Activated T-cell treated with anti-CD3 and anti-CD28 coated beads for 4 hours (primary cell): ENCODE measurements at places on chromosomes 3 and 15.

DNA sequence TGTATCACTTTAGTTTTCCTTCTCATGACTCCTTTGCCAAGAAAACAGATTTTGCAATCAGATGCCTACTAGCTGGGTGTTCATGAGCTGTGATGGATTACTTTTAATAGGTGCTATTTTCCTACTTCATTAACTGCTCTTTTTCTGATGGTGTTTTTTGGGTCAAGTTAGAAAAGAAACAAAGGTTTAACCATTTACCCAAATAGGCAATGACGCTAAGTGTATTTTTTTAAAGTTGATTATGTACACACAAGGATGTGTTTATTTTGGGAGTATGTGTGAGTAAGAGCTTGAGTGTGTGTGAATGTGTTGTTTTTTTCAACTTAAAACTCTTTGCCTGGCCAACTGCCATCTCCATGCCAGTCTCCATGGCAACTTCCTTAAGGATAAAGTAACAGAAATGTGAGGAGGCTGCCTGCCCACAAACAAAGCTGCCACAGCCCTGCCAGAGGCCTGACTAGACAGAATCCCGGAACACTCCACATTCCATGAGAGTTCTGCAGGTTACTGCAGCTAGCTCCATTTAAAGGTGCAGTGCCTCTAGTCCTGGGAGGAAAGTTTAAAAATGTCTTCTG is 215.6 kb upstream of the RBMS3 start:
- no peak for DNase-seq

GRCh38 chr3:43080726-43081568 is 24.9 kb downstream of the POMGNT2 start:
- no peak for DNase-seq

- DNase-seq, result no peak
Observed at GRCh38 chr15:56672721-56673120, 60.6 kb downstream of the ZNF280D start.

DNA sequence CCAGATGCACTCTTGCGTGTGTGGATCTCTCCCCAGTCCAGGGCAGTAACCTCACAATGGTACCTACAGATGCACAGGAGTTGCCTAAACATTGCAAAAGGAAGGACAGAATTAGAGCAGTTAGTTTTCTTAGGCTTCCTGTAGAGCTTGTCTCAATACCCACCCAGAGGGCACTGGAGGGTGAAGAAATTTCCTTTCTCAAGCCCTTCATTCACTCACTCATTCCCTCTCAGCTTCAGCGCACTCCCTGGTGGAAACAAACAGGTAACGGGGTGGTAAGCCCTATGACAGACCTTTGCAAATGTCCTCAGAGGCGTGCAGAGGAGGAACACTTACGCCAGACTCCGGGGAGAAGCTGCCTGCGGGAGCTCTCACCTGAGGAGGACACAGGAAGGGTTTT is 267.4 kb upstream of the HES1 start:
- no peak for DNase-seq

- peak; percentile 93 for DNase-seq
Observed at GRCh38 chr3:38496131-38496910, at the start of gene EXOG. EXOG (plus strand) TSS chr3:38496340; CDS start chr3:38496368, 28 bp downstream.

GRCh38 chr3:168087539-168087938 is 8.2 kb downstream of the GOLIM4 start:
- no peak for DNase-seq

- no peak for DNase-seq
Observed at GRCh38 chr3:62632510-62633294, 242.5 kb downstream of the CADPS start.

DNA sequence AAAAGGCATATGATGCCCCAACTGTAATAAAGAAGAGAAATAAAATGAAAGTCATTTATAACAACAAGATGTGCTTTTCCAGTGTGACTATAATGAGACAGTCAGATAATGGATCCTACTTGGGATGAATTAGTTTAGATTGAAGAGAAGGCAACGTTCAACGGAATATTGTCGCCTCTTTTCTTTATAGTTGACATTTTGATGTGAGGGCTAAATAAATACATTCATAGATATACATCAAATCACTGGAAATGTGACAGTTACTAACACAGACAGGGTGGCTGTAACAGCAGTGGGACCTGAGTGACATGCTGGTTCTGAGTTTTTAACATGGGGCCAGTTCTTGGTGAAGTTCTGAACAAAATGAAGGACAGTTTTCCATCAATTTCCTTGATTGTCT is 61.1 kb upstream of the ATP2B2 start:
- DNase-seq, result no peak

DNA sequence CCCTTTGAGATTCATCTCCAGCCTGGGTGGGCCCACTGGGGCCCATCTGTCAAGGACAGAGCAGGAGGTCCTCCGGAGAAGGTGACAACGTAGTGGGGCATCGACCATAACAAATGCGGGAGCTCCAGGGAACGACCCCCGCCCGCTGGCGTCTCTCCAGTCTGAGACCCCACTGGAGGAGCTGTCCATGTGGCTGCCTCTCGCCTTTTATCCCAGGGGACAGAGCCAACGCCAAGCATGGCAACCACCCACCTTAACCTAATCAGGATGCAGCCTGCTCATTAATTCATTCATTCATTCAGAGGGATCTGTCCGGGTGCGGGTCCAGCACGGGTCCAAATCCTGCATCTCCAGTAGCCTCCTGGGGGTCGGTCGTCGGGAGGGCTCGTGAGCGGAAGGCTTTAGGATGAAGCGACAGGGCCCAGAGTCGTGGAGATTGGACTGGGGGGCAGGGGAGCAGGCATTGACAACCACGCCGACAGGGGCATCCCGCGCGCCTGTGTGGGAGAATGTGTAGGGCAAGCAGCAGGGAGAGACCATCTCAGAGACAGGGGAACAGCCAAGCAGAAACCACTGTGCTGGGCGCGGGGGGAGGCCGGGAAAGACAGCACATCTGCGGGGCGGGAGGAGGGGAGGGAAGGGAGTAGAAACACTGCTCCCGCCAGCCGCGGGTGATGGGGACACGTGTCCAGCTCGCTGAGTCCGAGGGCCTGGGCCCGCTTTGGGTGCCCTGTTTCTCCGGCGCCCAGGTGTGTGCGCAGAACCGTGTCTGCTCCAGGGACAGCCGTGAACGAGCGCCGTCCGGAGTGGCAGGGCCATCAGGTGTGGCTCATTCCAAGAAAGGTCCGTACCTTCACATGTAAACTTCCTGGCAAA is 1.9 kb downstream of the PIGZ start:
- no peak for DNase-seq

DNA sequence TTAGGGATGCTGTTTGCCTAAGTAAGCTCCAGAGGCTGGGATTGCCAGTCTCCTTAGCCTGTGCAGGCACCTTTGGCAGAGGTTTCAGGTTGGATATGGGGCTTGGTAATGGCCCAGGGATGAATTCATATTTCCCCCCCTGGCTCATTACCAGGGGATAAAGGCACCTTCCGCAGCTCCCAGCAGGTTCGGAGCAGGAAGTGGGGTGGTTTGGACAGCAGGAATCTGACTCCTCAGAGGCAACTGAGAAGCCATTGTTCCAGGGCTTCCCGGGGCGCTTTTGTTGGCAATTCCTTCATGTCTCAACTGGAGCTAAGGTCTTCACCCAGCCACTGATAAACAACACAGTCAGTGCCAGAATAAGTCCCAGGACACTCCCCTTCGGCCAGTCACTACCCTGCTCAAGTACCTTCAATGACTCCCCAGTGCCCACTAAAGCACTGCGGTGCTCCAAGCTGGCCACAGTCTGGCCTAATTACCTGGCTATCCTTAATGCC is 85.3 kb upstream of the SLC6A6 start:
- DNase-seq, result no peak

DNA sequence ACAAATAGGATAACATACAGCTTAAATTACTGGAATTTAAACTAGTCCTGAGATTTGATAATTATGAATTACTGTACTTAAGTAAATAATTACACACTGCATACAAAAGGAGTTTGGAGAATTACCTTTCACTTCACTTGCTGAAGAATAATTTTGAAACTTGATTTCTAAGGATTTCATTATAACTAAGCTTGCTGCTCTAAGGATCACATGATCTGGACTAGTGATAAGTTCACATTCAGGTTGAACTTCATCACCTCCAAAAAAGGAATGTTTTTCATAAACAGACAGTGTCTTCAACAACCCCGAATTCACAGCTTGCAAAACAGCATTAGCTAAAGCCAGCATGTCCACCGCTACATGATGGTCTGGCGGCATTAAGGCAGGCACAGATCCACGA is 28.5 kb downstream of the LINS1 start:
- DNase-seq, result no peak

DNA sequence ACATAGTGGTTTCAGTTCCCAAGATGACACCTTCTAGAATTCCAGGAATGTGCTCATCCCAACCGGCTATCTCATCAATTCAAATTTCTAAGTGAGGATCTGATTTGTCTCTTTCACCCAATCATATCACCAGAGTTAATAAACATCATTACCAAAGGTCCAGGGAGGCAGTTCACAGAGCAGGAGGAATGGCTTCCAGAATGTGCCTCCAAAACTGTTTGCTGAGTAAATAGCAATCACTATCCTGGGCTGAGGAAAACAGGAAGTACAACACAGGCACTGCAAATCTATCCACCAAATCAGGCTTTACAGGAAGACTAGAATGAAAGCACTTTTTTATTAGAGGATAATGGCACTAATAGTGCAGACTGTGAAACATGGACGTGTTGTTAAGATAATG is 61.5 kb downstream of the OSBPL10 start:
- DNase-seq, result no peak

DNA sequence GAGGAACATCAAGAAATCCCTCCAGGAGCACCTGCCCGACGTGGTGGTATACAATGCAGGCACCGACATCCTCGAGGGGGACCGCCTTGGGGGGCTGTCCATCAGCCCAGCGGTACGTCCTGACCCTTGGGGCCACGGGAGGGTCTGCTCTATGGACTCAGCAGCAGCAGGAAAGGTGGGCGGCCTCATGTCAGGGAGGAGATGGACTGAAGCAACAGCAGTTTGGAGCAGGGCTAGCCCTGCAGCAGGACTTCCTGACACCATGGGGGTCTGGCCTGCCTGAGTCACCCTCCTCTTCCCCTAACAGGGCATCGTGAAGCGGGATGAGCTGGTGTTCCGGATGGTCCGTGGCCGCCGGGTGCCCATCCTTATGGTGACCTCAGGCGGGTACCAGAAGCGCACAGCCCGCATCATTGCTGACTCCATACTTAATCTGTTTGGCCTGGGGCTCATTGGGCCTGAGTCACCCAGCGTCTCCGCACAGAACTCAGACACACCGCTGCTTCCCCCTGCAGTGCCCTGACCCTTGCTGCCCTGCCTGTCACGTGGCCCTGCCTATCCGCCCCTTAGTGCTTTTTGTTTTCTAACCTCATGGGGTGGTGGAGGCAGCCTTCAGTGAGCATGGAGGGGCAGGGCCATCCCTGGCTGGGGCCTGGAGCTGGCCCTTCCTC is 24.2 kb downstream of the HDAC11 start:
- no peak for DNase-seq

- DNase-seq, result no peak
Observed at GRCh38 chr3:25038922-25039321, 389.1 kb upstream of the RARB start.

GRCh38 chr15:62601777-62602545 is 436.9 kb upstream of the C2CD4B start:
- DNase-seq, result no peak

- no peak for DNase-seq
Observed at GRCh38 chr15:31470756-31471155, 144.1 kb downstream of the KLF13 start.

GRCh38 chr3:36409862-36410261 is 29.6 kb downstream of the STAC start:
- DNase-seq, result no peak

GRCh38 chr3:63875510-63875909 is 11.8 kb downstream of the ATXN7 start:
- DNase-seq, result no peak

DNA sequence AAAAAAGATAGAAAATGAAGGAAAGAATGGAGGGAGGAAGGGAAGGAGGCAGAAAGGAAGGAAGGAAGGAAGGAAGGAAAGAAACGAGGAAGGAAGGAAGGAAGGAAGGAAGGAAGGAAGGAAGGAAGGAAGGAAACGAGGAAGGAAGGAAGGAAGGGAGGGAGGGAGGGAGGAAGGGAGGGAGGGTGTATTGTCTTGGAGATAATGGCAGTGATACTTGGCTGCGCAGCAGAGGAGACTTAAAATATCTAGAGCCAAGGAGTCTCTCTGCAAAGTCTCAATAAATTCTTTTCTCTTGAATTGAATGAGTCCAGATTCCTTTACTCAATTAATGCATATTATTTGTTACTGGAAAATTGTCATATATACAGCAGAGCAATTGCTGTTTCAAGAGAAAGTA is 1059.7 kb downstream of the ZPLD1 start:
- DNase-seq, result no peak

GRCh38 chr15:60408463-60408981 is 10.7 kb upstream of the ANXA2 start:
- DNase-seq, result no peak
